ENCODE measurements at places on chromosomes 5 and 9. TPM values are rescaled to one million over a fixed set of nuclear protein-coding genes. Genes with fewer than 3 reads are reported as not detected.

Gene FAM151B
- polyA plus RNA-seq: 1.9 TPM

Gene ABITRAM
- 37.1 TPM for polyA plus RNA-seq

DNA sequence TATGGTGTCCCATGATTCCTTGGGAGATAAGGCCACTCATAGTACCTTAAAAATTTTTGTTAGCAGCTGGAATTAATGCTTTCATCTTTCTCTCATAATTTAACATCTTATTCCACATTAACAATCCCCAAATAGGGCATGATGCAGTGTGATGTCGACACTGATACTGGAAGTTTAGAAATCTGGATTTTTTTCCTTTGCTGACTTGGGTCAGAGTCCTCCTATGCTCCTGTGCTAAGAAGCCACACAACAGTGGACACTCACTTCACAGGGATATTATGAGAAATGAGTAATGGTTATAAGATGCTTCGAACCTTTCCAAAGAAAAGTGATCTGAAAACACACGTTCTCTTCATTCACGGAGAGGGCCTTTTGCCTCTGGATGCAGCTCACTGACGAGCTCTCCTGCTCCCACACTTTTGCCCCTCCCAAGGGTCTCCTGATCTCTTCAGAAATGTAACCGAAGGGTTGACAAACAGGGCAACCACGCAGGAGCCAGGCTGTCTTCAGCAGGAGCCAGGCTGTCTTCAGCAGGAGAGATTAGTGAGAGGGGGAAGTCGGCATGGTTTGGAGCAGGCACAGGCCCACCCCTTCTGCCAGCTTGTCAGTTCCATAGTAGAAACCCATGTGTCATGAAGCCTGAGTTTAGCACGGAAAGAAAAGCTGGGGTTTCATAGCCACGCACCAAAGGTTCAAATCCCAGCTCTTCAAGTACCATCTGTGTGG, 247.8 kb downstream of the AOPEP start:
- no peak for DNase-seq

DNA sequence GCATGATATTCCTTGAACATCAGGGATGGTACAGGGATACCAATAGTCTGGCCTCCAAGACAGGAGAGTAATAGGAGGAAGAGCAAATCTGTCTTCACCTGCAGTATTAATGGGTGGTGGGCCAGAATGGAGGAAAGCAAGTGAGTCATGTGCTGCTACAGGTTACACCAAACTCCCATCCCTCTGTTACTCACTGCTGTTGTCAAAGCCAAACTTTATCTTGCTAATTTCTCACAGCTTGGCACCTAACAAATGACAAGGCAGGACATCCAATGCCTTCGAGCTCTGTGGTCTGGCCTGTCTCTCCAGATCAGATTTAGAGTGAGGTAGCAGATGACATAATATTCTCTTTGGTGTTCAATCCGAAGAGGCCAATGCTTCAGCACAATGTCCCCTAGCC, 26.8 kb downstream of the PLAC8L1 start:
- no peak for DNase-seq

Gene ISOC1
- 42.7 TPM for polyA plus RNA-seq

- peak; percentile 73 for DNase-seq
Measured at GRCh38 chr9:130446101-130446861, 1.5 kb downstream of the ASS1 start.

- no peak for DNase-seq
Measured at GRCh38 chr5:65924366-65925043, 1.9 kb upstream of the ERBIN start.

Gene TGFBI
- polyA plus RNA-seq: 135 TPM

- DNase-seq: no peak
Measured at GRCh38 chr9:127295005-127295404, 30.4 kb downstream of the GARNL3 start.

Gene IL13
- not detected for polyA plus RNA-seq

- no peak for DNase-seq
Measured at GRCh38 chr5:137394380-137394779, 104.7 kb downstream of the SPOCK1 start.

DNA sequence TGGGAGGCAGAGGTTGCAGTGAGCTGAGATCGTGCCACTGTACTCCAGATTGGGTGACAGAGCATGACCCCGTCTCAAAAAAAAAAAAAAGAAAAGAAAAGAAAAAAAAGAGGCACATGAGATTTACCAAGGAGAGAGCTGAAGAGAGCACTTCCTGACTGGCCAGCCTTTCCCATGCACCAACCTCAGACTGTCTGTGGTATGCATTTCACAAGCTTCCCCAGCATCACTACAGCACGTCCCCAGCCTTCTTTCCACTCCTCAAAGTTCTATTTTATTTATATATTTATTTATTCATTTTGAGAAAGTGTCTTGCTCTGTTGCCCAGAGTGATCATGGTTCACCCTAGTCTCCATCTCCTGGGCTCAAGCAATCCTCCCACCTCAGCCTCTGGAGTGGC, 13.6 kb upstream of the FUBP3 start:
- DNase-seq: no peak

Gene SPATA31A3
- not detected for polyA plus RNA-seq
